ENCODE measurements at places on chromosomes 4 and X.

DNA sequence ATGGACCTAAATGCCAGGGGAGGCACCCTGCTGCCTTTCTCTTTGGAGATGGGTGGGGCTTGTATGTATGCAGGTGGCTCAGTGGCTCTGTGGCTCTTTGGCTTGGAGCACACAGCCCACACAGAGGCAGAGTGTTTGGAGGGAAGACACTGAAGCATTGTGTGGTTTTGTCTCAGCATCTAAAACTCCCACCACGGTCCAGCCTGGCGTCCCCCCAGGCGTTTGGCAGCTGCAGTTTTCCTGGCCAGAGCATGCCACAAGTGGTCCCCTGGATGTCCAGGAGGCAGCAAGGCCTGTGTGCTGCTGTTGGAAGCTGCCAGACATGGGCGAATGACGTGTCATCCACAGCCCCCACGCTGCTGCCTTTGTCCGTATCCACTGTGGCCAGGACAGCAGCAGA lies 32.2 kb upstream of the PSAPL1 start:
- DNase-seq: no peak

DNA sequence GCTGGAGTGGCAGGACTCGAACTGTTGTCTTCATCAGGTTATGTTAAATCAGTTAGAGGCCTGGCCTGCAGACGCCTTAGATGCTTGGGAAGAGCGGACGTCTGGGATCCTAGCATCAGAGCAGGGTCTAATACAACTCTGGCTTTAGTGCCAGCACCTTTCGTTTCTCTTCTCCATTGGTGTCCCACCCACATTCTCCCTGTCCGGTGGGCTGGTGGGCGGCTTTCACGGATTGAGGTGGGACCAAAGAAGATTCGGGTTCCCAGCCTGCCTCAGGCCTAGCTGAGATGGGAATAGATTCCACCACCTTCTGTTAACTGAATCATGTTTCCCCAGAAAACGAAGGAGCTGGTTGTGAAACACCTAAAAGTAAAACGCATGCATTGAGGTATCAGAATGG lies 939 bp downstream of the PDK3 start:
- DNase-seq: no peak

- DNase-seq: no peak
Measured at GRCh38 chr4:184163813-184164212, 53.9 kb downstream of the ENPP6 start.

DNA sequence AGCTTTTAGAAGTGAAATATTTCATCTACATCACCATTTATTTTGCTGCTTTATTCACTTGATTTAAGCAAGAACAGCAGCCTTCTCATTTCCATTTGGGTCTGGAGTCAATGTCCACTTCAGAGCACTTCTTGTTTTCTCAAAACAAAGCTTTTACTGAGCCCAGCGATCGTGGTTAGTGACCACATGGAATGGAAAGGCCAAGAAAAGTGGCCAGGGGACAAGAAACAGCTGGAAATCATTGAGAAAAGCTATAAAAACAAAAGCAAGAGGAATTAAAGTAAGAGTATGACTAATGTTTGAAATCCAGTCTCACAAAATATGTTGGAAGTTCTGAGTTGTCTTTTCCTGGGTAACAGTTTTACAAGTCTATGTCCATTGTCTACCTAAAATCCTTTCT lies 328.4 kb upstream of the INTU start:
- no peak for DNase-seq

- DNase-seq: no peak
Measured at GRCh38 chrX:55005256-55005655, 5.1 kb downstream of the APEX2 start.

- DNase-seq: peak; percentile 72
Measured at GRCh38 chr4:170026253-170027021, at the start of gene MFAP3L. Gene MFAP3L, minus strand, starts transcription at chr4:170026395. Its CDS starts 20,518 bp downstream, at chr4:170005877.

DNA sequence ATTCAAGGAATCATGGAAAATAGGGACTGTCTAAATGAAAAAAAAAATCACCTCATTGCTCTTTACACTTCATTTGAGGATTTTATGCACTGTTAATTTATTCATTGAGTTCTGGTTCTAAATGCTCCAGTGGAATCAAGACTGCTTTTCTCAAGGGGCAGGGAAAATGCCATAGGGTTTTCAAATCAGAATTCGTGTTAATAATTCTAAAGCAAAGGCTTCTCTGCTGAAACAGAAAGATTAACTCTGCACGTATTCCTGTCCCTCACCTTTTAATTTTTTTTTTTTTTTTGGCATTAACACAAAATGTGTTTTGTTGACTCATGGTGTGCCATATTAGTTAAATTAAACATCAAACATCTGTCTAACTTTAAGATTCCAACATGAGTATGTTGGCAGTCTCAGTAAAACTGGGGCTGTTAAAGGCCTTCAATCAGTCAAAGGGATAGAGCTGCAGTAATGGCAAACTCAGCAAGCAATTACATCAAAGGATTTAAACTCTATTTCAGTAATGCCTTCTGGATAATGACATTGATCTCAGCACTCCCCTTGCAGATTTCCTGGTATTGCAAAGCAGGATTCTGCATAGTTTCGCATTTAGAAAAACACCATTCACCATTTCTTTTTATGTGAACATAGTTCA lies 878.1 kb downstream of the RAPGEF2 start:
- no peak for DNase-seq

- no peak for DNase-seq
Measured at GRCh38 chr4:105291925-105292324, 145.2 kb downstream of the TET2 start.

- no peak for DNase-seq
Measured at GRCh38 chrX:121227888-121228287, 180.5 kb downstream of the GLUD2 start.

GRCh38 chrX:151752847-151753246 lies 18.3 kb downstream of the CNGA2 start:
- no peak for DNase-seq

DNA sequence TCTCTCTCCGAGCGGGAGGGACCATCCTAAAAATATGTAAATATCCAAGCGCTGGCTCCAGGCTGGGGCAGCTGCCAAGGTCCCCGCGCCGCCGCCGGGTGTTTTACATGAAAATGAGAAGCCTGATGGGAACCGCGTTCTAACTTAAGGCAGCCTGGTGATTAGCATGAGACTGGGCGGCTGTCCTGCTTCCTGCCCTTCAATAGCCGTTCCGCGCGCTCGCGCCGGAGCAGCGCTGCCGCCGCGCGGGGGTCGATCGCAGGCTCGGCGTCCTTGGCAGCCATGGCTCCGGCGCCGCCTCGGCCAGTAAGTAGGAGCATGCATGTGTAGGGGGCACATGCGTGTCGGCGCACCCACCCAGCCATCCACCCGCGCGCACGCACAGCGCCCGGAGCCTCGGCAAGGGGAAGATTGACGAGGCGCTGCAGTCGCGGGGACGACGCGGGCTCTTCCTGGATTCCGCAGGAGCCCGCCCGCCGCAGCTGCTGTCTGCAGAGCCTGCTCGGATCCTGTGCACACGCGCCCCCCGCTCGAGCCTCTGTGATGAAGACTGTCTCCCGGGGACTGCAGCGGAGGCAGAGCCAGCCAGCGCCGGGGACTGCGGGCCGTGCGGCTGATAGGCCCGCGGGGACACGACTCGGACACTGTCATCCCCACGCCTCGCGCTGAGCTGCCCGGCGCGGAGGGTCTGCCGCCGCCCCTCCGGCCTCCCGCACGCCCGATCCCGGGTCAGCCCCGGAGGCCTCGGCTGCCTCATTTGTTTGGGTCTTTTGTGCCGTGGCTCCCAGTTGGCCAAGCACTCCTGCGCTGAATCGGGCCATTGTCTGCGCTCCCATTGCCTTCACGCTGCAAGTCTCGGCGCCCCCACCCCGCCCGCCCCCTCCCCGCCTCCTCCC lies 734 bp downstream of the STOX2 start:
- no peak for DNase-seq

DNA sequence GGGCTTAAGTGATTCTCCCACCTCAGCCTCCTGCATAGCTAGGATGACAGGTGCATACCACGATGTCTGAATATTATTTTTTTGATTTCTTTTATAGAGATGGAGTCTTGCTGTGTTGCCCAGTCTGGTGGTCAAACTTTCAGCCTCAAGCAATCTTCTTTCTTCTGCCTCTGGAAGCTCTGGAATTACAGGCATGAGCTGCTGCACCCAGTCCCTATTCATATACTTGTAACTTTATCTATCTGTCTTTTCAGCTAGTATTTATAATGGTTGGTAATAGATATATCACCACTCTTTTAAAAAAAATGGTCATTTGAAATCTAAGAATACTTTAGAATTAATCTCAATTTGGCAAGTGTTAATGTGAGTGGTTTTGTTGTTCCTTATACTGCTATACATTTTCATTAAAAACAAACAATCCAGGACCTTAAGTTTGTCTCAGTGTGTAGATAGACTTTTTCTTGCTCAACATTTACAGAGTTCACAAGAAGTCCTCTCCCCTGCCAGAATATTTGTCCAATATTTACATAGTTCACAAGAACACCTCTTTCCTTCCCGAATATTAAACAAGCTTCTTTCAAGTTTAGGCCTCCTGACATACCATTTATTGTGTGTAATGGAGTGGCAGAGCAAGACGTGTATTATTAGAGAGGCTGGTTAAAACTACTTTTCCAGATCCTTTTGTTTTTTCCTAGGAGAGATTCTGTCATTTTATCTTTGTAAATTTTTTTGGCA lies 1197.4 kb upstream of the ADGRL3 start:
- no peak for DNase-seq

- no peak for DNase-seq
Measured at GRCh38 chrX:118212817-118213183, 96.2 kb upstream of the KLHL13 start.

- no peak for DNase-seq
Measured at GRCh38 chrX:67582436-67582835, 38.6 kb downstream of the AR start.

DNA sequence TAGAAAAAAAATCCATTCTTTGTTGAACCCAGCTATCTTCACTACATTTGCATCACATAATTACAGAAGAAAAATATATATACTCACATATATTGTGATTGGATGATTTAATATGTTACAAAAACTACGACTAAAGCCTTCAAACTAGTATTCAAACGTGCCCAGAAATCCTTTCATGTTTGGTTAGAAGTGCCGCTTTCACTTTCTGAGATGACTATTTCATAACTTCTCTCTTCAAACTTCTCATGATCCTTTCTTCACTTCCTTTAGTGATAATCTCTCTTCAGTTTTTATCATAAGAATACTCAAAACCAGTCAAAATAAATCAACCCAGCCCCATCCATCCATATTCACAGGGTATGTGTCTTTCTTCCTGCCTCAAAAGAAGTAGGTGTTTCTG lies 50.8 kb upstream of the NAF1 start:
- no peak for DNase-seq

GRCh38 chr4:7087036-7087435 lies 19.2 kb upstream of the GRPEL1 start:
- no peak for DNase-seq

DNA sequence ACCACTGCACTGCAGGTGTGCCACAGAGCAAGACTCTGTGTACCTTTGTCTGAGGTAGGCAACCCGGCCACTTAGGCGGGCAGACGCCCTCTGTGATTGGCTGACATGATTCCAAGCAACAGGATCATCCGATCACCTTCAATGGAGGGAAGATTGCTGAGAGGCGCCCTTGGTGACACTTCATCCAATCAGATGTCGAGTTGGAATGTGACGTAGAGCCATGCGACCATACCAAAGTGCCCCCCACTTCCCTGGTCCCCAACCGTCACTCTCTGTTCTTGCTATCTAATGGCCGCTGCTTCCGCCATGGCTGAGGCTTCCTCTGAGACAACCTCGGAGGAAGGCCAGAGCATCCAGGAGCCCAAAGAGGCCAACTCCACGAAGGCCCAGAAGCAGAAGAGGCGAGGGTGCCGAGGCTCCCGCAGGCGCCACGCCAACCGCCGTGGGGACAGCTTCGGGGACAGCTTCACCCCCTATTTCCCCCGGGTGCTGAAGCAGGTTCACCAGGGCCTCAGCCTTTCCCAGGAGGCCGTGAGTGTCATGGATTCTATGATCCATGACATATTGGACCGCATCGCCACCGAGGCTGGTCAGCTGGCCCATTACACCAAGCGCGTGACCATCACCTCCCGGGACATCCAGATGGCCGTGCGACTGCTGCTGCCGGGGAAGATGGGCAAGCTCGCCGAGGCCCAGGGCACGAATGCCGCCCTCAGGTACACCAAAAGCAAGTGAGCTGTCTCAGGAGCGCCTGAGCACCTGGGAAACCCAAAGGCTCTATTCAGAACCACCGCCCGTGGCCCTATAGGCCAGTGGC lies at the start of gene H2BW2:
TSS of gene H2BW2 (plus strand) at position 268 of the 817 bp plus-strand sequence. CDS start at position 307, 39 bp downstream.
- DNase-seq: no peak

DNA sequence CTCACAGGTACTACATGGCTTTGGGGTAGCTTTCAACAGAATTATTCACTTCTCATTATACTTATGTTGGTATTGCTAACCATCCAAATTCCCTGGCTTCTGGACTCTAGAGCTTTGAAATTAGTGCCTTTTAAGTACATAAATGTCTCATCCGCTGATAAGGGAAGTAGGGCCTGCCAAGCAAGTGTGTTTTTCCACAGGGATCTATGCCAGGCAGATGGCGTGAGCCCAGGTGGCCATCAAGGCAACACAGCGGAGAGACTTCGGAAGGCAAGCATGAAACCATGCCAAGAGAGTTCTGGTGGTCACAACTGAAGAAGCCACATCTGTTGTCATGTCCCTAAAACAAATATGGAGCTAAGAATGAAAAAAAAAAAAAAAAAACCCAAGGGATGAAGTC lies 503.1 kb upstream of the LCORL start:
- no peak for DNase-seq

DNA sequence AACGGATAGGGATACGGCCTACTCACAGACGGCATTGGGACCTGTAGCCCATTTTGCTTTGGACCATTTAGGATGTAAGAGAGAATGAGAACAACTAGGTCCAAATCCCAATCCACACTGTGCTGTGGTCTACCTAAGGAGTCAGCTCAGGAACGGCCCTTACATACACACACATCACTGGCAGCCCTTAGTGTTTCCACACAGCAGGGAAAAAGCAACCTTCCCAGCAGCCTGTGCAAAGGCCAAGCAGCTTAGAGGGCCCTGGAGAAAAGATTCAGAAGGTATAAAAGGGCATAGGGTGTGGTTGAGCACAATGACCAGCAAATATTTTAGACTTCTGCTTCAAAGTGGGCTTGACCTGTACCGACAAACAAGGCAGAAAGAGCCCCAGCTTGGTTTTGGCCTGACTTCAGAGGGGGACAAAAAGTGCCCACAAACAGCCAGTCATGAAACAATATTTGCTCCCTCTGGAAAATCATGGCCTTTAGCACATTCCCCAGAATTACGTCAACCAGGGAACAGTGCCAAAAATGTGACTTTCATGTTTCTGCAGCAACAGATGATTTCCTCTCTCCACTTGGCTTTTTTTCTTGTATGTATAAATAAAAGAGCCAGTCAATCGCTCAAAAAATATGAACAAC lies 359.5 kb upstream of the FGF16 start:
- DNase-seq: no peak

- no peak for DNase-seq
Measured at GRCh38 chr4:140856621-140857062, 100.5 kb upstream of the TBC1D9 start.

DNA sequence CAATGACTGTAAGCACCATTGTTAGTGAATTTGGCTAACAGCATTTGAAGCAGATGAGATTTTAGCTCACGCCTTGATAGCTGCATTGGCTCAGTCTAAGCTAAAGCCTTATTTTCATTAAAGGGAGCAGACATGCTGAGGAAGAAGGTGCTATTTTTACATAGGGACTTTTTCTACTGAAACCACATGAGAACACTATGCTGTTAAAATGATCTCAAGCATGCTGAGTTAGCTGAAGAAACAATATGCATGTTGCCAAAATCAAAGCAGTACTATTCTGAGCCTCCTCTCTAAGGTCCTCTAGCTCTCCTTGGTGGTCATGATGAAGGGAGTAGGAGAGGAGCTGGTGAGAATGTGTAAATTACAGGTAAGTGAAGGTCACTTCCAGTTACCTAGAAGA lies 134.4 kb upstream of the JADE1 start:
- no peak for DNase-seq

GRCh38 chr4:108512615-108513505 lies 107.5 kb upstream of the RPL34 start:
- peak; percentile 34 for DNase-seq

All from activated CD4-positive, alpha-beta T cell treated with anti-CD3 and anti-CD28 coated beads for 1 hour (primary cell).